Glomerular endothelial cell (primary cell): ENCODE measurements at places on chromosomes 7 and 10. TPM values are rescaled to one million over a fixed set of nuclear protein-coding genes. Genes with fewer than 3 reads are reported as not detected.

DNA sequence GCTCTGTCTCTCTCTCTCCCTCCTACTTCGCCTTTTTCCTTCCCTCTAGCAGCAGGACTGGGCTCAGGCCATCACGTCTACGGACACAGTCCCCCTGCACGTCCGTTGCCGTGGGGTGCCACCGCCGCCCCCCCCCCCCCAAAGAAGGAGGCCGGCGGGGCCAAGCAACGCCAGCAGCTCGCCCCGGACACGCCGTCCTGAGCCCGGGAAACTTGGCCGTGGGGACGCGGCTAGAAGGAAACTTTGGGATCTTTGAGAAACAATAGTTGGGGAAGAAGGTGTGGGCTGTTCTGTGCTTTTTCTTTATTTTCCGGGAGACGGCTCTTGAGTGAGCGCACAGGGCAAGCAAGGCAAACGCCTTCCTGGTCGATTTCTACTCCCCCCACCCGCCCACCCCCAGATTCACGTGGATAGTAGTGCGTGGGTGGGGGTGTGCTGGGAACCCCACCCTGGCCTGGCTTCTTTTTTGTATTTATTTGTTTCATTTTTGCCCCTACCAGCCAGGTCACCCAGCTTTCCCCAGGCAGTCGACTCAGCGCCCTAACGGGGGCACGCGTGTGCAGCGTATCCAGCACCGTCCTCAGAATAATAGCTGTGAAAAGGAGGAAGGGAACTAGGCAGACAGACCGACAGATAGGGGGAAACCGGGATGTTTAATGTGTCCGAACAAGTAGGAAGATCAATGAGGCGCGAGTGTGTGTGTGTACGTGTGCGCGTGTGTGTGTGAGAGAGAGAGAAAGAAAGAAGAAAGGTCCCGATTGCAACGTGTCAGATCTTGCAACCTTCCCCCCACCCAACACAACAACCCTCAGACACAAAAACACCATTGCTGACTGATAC lies 1.4 kb downstream of the MXI1 start:
- no peak for DNase-seq

- no peak for DNase-seq
Observed at GRCh38 chr7:4681886-4682620, at the start of gene FOXK1. FOXK1 (plus strand) TSS chr7:4682295; CDS start chr7:4682309, 14 bp downstream.

Gene JCAD
- 57.5 and 107 TPM in 2 replicates for total RNA-seq

Gene ASZ1
- not detected in 2 replicates for total RNA-seq

- no peak for DNase-seq
Observed at GRCh38 chr7:129824291-129825208, 128.2 kb downstream of the UBE2H start.

DNA sequence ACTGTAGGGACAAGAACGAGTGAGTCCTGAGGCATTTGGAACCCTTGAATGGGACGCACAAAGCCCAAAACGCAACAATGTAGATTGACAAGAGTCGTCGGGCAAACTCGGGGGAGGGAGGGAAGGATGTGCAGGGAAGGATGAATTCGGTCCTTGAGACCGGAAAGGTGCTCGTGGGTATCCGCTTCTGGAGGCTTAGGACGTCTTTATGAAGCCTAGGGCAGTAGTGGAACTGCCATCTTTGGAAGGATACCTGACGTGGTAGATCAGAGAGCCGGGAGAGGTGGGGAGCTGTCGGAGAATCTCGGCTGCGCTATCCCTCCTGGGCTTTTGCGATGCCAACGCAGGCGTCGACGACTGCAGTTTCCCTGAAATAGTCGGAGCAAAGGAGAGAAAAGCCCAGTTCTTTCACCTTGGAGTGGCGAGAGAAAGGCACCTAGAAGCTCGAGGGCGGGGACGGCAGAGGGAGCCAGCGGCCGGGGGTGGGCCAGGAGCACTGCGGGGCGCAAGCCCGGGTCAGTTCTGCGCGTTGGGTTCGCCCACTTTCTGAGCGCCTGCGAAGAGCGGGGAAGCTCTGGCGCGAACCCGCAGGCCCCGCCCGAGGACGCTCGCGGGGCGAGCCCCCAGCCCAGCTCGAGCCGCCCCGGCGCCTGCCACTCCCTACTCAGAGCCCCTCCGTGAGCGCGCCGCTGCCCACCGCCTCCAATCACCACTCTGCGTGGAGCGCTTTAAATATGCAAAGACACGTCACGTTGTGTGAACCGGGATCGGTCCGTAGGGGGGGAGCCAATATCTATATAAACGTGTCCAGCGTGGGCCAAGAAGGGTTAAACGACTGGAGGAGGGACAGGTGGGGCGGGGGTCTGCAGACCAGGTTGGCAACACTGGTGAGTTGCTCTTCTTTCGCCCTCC lies at the start of gene CYP26C1:
Gene CYP26C1 (plus strand): TSS at position 824 of the 912 bp plus-strand sequence. CDS start 466 bp downstream, outside the sequence.
- DNase-seq: no peak

Gene RNF32
- total RNA-seq: 0.12 and 0.15 TPM in 2 replicates

- no peak for DNase-seq
Observed at GRCh38 chr7:66769833-66770512, 29.4 kb downstream of the RABGEF1 start.

DNA sequence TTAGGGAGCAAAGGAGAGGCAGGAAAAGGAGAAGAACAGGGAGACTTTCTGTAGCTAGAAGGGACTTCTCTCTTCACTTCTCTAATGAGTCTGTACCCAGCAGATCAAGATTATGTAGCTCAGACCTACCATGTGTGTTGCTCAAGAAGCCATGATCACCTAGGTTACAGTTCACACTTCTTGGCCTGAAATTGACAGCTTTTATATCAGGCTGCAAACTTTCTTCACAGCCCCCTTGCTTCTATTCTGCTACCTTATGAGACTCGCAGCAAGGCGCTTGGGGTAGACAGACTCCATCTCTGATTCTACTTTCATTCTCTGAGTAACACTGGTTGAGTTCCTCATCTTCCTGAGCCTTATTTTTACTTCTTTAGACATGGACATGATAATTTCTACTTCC lies 19.6 kb upstream of the GIMAP2 start:
- DNase-seq: no peak

DNA sequence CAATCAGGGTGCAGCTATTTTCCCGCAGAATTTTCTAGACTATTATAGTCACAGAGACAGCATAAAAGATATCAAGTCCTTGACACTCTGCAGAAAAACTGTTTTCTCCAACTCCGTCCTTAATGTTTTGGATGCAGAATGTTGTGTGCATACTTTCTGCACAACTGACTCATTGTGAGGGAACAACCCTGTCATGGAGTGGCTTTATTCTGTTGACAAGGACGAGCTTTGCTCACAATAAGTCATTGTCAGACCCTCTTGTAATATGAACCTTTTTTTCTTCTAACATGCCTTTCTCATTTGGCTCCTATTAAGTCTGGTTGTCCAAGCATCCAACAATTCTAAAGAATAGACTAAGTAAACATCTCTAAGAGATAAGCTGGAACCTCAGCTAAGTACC lies 17.3 kb downstream of the ABCB4 start:
- DNase-seq: no peak

DNA sequence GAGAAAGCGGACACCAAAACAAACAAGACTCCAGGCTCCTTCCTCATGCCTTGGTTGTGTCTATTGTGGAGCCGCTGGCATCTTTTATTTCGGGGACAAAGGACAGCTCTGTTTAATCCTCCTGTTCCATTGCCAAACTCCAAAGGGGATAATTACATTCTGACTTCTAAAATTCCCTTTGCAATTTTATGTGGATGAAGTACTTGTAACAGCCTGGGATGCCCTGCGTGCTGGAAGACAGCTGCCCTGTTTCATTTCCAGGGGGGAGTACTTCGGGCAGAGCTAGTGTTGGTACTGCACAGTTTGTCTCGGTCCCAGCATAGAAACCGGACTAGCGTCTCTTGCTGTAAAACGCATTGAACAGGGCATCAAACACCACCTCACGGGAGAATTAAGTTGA lies 90.9 kb downstream of the BAMBI start:
- no peak for DNase-seq

- no peak for DNase-seq
Observed at GRCh38 chr7:130490888-130491804, 739 bp upstream of the MEST start.

Gene MKX
- total RNA-seq: 0.19 TPM in 1 of 2 replicates, not detected in the other

DNA sequence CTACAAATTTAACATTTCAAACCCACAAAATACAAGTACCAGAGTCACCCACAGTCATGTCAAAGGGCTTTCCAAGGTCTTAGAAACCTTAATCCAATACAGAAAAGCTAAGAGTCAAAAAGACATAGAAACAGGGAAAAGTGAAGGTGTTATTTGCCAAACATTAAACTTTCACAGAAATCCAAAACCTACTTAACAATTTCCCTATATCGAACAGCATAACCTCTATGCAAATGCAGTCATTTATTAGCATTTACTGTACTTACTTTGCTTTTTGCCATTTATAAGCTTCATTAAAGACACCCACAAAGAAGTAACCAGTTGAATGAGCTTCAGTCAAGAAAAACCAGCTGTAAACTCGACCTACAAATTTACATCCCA lies 1.6 kb downstream of the PANK1 start:
- DNase-seq: no peak

Gene MALRD1
- not detected in 2 replicates for total RNA-seq

Gene HGF
- total RNA-seq: 0.58 and 2.0 TPM in 2 replicates

Gene NEUROD6
- not detected in 2 replicates for total RNA-seq

Gene POLR2J
- 50.5 and 54.8 TPM in 2 replicates for total RNA-seq

DNA sequence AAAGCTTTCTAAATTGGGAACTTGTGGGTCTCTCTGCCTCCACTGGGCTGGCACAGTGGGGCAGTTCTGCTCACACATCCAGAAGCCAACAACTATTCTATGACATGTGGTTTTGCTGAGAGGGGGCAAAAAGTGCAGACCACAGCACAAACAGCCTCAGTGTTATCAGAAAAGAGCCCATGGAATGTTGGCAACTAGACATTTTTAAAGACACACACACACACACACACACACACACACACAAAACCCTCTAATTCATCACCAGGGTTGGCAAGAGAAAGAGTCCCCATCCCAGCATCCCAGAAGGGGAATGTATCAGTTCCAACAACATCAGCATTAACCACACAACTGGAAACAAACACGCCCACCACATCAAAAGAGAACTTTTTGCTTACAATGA lies 117.1 kb downstream of the FGFR2 start:
- DNase-seq: no peak

DNA sequence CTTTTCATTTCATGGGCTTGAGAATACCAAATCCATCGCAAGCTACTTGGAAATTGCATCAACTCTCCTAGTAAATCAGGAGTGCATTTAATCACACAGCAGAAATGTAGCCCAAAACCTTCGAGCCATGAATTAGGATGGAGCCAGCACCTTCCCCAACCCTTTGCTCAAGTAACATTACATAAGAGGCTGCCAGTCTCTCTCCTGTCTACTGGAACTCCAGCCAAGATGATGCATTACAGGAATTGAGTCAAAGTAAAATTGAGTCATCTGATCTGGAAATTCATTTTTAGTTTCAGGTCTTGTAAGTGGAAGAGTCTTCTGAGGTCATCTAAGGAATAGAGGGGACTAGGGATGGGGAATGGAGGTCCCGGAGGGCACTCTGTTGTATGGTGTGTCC lies 69.7 kb upstream of the FHIP2A start:
- DNase-seq: no peak

Gene HDAC9
- total RNA-seq: 24.7 and 27.5 TPM in 2 replicates

DNA sequence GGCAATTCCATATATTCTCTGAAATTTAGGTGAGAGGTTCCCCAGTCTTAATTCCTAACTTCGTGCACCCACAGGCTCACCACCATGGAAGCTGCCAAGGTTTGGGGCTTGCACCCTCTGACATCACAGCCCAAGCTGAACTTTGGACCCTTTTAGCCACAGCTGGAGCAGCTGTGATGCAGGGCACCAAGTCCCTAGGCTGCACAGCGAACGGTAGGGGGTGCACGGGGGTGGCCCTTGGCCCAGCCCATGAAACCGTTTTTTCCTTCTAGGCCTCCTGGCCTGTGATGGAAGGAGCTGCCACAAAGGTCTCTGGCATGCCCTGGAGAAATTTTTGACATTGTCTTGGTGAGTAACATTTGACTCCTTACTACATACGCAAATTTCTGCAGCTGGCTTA lies 251.9 kb upstream of the GRM3 start:
- no peak for DNase-seq

DNA sequence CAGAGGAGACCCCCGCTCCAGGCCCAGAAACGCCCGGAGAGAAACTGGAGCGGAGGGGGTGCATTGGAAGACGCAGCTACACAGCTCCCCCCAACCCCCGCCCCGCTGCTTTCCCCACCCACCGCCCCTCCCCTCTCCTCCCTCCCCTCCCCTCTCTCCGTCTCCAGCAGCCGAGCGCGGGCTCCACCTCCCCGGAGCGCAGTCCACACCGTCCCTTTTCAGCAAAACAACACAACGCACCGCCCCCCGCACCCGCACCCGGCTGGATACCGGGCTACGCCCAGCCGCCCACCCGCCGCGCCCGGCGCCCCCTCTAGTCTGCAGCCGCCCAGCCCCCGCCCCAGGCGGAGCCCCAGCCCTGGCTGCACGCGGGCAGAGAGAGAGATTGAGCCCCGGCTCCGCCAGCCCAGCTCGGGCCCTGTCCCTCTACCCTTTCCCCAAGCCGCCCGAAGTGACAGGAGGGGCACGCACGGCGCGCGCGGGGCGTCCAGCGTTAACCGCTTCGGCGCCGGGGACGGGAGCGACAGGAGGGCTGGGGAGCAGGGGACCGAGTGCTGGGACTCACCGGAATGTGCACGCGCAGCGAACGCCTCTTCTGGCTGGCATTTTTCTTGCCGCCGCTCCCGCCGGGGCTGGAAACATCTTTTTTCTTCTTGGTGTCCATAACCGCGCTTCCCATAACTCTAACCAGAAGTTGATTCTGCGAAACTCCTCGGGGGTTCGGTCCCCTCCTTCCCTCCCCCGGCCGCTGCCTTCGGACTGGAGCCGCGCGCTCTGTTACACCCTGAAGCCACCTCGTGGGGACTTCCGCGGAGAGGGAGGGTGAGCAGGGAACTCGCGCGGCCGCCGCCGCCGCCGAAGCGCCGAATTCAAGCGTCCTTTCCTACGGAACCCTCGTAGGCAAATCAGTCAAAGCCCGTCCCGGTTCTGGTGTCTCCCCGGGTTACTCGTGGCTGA lies 695 bp downstream of the PRKAG2 start:
- no peak for DNase-seq

GRCh38 chr7:26293569-26294308 lies 2.1 kb downstream of the SNX10 start:
- no peak for DNase-seq

DNA sequence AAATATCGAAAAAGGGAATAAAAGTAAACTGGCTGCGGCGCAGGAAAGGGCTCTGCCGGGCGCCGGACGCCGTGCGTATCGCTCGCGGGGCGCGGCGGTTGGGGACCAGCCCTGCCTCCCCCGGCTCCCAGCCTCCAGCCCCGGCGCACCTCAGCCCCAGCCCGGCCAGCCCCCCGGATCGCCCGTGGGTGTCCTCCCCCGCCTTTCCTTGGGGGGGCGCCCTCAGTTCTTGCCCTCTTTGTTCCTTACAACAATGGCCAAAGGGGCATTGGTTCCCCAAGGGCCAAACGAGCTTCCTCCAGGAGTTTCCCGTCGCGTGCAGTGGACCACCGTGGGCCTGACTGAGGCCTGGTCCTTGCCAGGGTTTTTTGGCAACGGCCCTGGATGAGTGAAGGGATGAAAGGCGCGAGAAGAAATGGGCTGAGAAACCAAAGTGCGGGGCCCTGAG lies 1.2 kb downstream of the MACROH2A2 start:
- no peak for DNase-seq
